ENCODE measurements at places on chromosomes 4 and X.

DNA sequence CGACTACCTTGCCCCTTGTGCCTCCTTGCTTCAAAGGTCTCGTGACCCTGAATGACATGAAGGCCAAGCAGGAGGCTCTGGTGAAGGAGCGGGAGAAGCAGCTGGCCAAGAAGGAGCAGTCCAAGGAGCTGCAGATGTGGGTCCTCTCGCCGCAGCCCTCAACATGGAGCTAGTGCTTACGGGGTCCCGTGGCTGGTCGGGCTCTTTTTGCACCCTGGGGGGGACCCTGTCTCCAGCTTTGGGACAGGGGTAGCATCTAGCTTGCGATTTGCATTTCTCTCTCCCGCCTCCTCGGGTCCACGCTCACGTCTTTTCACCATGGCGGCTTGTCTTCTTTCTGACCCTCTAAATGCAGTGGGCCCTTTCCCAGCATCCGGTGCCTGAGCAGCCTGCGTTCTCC is 1.8 kb downstream of the FAM50A start:
- DNase-seq = no peak

GRCh38 chr4:138192113-138192512 is 50.0 kb downstream of the SLC7A11 start:
- no peak for DNase-seq

DNA sequence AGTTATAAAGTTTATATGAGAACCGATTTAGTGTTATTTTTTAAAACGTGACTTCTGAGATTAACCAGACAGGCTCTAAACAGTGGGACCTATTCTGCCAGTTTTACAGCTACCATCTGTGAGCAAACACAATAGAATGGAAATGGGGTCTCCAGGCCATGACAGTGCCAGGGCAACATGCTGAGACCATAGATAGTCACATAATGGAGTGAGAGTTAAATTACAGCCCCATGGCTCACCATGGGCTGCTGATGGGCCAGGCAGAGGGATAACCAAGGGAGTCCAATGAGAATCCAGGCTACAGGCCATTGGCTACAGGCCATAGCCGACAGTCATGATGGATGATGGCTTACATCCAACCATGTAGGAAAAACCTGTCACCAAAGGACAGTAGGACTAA is 183.5 kb upstream of the NDP start:
- no peak for DNase-seq

GRCh38 chrX:87017210-87017609 is 500.4 kb upstream of the KLHL4 start:
- DNase-seq = no peak

DNA sequence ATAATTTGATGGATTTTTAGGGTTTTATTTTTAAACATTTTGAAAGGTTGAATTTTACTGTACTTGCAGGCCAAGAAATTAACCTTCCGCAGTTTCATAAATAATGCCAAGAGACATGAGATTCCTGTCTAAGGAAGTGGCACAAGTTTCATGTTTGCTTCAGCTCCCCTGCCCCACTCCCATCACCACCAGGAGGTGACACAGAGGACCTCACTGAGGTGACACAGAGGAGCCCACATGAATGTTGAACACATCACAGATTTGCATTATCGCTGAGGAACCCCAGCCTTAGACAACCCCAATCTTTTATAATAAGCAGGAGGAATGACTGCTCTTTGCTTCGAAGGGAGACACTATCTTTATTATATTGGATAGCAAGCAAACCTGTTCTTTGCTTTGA is 491.4 kb upstream of the ATOH1 start:
- no peak for DNase-seq

GRCh38 chrX:109347632-109348031 is 134.3 kb downstream of the GUCY2F start:
- no peak for DNase-seq

- no peak for DNase-seq
Measured at GRCh38 chr4:7364979-7365378, 69.8 kb downstream of the PSAPL1 start.

GRCh38 chrX:54534271-54534670 is 4.3 kb downstream of the GNL3L start:
- DNase-seq = no peak

Data from cortex of kidney (tissue), 1 donor.